NCI-H1417 treated with DMSO at 0.1 percent for 48 hours (cell line): ENCODE measurements at places on chromosomes 13 and 19.

- DNase-seq: no peak
Observed at GRCh38 chr19:43699506-43700394, 16.1 kb upstream of the IRGC start.

DNA sequence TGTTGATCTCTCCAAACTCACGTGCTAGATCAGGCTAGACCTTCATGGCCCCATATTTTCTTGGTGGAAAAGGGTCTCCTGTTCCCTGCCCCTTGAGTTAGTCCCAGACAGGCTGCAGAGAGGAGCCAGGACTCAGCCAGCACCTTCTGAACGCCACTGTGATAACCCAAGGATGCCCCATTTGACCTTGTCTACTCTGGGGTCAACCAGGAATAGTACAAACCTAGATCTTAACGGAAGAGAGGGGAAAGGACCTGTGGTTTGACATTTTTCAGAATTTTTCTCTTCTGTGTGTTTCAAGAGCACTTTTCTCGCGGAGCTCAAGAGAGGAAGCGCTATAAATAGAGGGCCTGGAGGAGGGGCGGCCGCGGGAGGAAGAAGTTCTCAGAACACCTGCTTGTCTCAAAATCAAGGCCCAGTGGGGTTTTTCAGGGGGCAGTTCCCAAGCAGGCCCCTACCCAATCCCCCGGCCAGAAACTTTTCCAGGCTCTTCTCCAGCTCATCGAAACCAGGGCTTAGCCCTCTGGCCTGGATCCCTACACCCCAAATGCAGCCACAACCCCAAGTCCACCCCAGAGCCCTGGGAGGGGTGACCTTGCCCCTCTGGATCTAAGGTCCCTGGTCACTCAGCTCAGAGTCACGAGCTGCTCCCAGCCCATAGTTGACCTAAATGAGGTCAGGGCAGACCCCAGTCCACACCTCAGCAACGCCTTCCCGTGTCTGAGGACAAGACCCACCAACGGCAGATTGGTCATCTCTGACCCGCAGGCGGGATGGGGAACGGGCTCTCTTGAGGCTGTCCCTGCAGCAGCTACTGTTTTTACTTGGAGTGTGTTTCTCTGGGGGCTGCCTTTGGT lies 75.6 kb upstream of the TM9SF2 start:
- no peak for DNase-seq

GRCh38 chr13:52353193-52353592 lies 52.8 kb downstream of the THSD1 start:
- DNase-seq: no peak

DNA sequence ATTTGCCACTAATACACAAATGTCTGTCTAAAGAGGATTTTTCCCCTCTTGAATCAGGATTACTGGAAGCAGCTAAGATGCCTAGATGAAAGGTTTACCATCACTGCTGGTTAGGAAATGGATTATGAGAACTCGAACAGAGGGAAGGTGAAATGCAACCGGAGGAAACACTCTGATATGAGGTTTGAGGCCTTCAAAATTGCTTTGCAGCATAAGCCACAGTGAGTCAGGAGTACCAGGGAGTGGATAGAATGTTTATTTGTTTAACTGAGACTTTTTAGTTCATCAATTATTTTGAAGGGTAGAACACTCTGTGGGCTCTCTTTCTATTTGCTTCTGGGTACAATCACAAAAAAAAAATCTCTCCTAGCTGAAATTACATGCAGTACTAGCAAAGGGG lies 18.1 kb downstream of the CDADC1 start:
- no peak for DNase-seq

GRCh38 chr13:66036024-66036614 lies 1194.0 kb downstream of the PCDH9 start:
- DNase-seq: peak; percentile 25

GRCh38 chr13:19772306-19772705 lies 10.4 kb downstream of the PSPC1 start:
- no peak for DNase-seq

GRCh38 chr19:40783711-40784110 lies 5.7 kb downstream of the RAB4B start:
- no peak for DNase-seq

DNA sequence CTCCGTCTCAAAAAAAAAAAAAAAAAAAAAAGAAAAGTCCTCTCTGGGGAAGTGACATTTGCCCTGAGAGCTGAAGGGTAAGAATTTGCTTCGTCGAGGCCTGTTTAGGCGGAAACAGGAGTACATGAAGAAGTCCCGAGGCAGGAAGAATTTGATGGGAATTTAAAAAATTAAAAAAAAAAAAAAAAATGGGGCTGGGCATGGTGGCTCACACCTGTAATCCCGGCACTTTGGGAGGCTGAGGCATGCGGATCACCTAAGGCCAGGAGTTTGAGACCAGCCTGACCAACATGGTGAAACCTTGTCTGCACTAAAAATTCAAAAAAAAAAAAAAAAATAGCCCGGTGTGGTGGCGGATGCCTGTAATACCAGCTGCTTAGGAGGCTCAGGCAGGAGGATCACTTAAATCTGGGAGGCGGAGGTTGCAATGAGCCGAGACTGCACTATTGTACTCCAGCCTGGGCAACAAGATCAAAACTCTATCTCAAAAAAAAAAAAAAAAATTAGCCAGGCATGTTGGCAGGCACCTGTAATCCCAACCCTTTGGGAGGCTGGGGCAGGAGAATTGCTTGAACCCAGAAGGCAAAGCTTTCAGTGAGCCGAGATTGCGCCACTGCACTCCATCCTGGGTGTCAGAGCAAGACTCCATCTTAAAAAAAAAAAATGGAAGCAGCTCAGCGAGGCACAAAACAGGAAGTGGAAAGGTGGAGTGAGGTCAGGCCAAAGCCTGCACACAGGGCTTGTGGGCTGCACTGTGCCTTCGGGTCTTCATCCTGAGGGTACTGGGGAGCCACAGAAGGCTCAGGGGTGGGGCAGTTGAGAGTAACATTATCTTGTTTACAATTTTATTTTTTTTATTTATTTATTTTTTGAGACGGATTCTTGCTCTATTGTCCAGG lies 4.9 kb downstream of the BAX start:
- no peak for DNase-seq

DNA sequence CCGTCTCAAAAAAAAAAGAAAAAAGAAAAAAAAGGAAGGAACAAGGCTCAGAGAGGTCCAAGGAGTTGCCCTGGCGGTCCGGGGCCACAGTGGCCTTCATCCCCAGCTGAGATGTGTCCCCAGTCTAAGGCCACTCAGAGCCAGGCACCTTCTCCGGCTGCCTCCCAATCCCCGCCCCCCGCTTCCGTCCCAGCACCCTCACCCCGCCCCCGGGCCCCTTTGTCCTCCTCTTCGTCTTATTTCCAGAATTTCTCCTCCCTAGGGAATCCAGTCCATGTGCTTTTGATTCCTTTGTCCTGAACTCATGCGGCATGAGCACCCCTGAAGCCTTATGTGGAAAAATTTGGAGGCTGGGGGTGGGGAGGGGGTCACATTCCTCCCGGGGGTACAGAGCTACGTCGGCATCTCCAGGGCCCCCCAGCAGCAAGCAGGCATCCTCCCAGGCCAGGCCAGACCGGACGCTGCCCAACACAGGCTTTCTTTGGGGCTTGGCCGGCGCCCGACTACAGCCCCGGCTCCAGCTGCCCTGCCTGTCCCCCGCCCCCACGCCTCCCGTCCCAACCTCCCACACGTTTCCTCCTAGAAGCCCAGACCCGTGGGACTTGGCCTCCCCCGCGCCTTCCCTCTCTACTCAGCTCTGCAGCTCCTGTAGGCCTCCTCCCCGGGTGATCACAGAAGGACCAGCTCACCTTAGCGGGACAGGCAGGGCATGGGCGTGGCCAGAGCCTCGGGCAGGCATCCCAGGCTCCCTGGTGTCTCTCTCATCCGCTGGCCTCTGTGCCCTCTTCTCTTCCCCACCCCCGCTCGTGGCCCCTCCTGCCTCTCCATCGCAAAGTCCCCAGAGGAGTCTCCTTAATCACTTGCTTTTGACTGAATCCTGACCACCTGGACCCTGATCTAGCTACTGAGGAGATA lies 17.8 kb upstream of the ADGRE5 start:
- no peak for DNase-seq

DNA sequence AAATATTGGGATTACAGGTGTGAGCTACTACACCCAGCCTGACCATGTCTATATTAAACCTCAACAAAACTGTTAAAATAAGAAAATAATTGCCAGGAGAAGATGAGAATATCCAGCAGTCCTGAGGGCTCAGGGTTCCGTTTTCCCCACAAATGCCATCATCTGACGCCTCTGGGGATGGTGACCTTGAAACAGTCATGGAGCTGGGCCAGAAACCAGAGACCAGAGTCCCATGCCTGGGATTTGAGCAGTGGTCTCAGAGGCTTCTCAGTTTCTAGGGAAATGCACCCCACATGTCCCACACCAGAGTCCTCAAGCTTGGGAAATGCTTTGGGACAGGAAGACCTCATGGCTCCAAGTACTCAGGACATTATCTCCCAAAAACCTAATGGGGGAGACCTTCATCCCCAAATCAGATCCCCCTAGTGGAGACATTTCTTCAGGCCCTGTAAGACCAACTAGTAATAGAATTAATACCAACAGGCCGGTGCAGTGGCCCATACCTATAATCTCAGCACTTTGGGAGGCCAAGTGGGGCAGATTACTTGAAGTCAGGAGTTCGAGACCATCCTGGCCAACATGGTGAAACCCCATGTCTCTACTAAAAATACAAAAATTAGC lies 2.9 kb upstream of the MAP1S start:
- DNase-seq: no peak

GRCh38 chr19:39293394-39293793 lies 2.8 kb upstream of the IFNL1 start:
- no peak for DNase-seq

DNA sequence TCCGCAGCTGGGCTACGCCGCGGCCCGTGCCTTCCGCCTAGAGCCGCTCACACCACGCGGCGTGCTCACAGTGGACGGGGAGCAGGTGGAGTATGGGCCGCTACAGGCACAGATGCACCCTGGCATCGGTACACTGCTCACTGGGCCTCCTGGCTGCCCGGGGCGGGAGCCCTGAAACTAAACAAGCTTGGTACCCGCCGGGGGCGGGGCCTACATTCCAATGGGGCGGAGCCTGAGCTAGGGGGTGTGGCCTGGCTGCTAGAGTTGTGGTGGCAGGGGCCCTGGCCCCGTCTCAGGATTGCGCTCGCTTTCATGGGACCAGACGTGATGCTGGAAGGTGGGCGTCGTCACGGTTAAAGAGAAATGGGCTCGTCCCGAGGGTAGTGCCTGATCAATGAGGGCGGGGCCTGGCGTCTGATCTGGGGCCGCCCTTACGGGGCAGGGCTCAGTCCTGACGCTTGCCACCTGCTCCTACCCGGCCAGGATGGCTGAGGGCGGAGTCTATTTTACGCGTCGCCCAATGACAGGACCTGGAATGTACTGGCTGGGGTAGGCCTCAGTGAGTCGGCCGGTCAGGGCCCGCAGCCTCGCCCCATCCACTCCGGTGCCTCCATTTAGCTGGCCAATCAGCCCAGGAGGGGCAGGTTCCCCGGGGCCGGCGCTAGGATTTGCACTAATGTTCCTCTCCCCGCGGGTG lies 7.4 kb downstream of the DBP start:
- no peak for DNase-seq

DNA sequence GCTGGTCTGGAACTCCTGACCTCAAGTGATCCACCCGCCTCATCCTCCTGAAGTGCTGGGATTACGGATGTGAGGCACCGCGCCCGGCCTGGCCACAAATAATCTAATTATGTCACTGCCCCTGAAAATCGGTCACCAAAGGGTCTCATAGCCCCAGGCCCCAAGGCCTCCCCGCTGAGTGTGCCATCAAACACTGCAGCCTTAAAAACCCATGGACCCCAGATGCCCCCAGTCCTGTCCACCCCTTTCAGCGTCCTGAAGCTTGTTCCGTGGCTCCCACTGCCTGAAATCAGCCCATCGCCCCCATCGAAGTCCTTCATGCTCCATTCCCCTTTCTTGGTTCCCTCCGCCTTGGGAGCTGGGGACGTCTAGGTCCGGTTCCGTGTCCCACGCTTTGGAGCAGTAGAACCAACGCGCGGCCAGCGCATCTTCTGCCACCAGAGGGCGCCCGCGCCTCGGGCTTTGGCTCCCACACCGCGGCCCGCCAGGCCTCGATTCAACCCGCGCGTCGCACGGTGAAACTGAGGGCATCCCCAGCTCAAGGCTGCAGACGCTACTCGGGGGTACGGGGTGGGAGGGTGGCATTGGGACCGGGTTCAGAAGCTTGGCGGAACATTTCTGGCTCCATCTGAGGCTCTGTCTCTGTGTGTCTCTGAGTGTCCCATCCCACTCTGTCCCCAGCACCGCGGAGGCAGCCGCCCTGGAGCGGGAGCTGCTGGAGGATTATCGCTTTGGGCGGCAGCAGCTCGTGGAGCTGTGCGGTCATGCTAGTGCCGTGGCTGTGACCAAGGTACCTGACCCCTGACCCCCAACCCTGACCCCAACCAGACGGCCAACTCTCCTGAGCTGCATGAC lies 3.5 kb downstream of the YJEFN3 start:
- no peak for DNase-seq

DNA sequence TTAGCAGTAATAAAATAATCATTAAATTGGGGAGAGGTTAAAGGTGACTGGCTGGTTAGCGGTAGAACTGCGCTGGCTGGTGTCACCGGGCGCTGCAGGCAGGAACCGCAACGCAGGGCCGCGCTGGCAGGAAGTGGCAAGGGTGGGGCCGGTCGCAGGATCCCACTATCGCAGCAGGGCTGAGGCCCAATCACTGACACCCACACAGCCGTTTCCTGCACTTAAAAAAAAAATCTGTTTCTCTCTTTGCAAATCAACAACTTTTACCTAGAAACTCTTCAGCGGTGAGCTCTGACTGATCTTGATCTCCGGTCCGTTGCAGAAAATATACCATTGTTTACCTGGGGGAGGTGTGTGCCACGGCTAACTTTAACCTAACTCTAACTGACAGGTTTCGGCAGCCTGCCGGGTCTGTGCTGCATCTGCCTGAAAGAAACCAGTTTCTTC lies 46.9 kb downstream of the KLF2 start:
- no peak for DNase-seq

GRCh38 chr13:40974460-40975407 lies 44.4 kb downstream of the ELF1 start:
- DNase-seq: no peak

DNA sequence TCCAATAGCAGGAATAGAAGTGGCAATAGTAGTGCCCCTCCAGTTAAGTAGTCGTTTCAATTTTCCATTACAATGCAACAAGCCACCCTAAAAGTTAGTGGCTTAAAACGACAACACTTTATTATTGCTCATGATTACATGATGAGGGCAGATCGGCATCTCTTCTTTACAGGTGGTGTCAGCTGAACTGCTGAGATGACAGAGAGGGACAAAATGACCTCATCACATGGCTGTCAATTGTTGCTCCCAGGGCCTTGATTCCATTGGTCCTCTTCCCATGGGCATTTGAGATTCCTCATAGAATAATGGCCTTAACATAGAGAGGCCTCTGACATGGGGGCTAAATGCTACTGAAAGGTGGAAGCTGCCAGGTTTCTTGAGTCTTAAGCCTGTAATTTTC lies 679.8 kb upstream of the KLHL1 start:
- no peak for DNase-seq

- DNase-seq: no peak
Observed at GRCh38 chr19:47581605-47582319, 8.8 kb upstream of the ZNF541 start.

- DNase-seq: no peak
Observed at GRCh38 chr13:112792511-112792910, 102.7 kb downstream of the ATP11A start.
